Neural crest cell (in vitro differentiated cells): ENCODE measurements at places on chromosomes 12 and 14. TPM values are rescaled to one million over a fixed set of nuclear protein-coding genes. Genes with fewer than 3 reads are reported as not detected.

DNA sequence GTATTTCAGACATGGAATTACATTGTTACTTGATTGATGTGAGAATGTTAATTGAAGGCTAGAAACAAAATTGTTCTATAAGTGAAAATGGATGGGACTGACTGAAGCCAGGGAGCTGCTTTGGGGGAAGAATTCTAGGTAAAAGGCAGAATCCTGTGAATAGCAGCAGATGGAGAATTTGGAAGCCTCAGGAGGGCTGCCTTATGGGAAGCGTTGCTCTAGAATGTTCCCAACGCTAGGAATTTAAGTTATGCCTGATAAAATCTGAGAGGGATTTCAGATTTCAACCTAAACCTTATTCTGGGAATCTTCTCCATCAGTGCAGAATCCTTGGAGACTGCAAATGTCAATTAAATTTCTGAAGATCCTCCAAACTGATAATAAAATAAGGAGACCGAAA, 858.2 kb upstream of the FLRT2 start:
- no peak for DNase-seq

GRCh38 chr12:13376610-13377373, 180.3 kb downstream of the EMP1 start:
- DNase-seq, result no peak

GRCh38 chr12:25652371-25652770, 99.3 kb upstream of the LMNTD1 start:
- DNase-seq, result no peak

DNA sequence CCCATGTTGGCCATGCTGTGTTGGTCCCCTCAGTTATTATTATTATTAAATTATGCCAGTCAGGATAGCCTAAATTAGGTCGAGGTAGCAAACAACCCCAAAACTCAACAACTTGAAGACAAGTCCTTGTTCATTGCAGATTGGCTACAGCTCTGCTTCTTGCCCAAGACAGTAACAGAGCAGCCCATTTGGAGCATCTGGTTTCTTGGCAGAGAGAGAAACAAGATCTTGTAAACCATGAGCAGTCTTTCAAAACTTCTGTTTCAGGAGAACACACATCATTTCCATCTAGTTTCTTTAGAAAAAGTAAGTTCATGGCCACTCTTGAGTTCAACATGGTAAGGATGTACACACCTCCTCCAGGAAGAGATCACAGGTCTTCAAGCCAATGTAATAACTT, 52.3 kb downstream of the E2F7 start:
- no peak for DNase-seq

- peak; percentile 22 for DNase-seq
Measured at GRCh38 chr12:54173066-54173726, 15.6 kb downstream of the SMUG1 start.

DNA sequence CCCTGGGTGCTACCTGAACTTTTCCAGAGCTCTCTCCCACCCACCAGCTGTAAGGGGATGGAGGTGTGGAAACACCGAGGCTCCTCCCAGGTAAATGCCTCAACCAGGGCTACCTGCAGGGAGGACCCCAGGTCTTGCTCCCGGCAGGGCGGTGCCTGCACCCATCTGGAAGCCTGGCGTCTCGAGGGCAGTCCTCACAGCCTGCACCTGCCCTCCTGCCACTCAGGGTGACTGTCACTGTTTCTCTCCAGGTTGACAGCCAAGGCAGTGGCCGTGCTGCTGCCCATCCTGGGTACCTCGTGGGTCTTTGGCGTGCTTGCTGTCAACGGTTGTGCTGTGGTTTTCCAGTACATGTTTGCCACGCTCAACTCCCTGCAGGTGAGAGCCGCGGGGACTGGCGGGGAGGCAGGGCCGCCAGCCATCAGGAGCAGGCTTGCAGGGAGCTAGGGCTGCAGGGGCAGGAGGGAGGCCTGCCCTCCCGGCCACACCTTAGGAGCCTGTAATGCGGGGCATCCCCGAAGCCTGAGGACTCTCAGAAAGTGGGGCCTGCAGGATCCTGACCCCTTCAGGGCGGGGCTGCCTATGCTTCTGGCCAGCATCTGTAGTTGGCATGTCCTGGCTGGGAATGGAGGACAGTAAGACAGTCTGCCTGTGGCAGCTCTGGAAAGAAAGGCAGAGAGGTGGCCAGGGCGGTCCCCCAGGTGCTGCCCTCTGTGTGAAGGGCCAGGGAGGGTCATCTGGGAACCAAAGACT, 182.3 kb downstream of the ADGRD1 start:
- no peak for DNase-seq

GRCh38 chr12:47785887-47786661, 13.0 kb downstream of the SLC48A1 start:
- no peak for DNase-seq

DNA sequence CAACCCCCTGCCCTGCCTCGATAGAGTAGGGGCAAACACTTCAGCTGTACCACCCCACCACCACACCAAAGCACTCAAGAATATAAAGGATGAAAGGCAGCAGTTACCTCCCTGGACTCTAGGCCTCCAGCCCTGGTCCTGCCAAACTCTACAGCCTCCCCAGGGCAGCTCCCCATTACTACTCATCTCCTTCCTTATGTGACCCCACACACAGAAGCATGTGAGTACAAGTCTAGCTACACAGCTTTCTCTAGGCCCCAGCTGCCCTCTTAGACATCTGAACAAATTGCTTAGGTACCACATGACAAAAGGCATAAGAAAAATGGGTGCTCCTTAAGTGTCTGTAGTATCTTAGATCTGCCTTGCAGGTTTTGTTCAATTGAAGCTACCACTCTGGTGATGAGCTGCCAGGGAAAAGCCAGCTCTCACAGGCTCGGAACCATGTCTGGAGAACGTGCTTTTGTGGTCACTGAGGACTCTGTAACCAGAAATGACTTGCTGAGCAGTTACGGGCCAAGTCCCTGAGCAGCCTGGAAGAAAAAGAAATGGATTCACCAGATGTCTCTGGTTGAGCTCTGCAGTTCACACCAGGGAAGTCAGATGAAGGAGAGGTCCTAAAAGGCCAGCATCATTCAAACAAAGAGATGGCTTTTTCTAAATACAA, 32.8 kb downstream of the FMNL3 start:
- DNase-seq, result no peak

DNA sequence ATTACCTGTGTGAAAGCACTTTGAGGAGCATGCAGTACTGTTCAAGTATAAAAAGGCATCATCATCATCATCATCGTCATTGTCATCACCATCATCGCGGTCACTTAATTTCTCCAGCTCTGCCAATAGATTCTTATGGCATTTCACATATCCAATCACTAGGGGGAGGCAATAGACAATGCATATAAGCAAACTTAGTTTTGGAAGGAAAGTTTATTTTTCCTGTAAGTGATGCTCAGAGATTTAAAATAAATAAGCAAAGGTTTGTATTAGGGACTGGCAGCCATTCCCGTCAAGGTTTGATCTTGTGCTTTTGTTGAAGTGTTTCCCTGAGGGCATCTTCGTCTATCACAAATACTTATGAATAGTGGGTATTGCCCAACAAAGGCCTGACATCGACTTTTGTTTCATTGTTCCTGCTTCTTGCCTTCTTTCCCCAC, 127.4 kb downstream of the KTN1 start:
- no peak for DNase-seq

GRCh38 chr12:119479121-119479561, 114.4 kb upstream of the TMEM233 start:
- no peak for DNase-seq

GRCh38 chr12:125381373-125381772, 316.1 kb downstream of the AACS start:
- no peak for DNase-seq

DNA sequence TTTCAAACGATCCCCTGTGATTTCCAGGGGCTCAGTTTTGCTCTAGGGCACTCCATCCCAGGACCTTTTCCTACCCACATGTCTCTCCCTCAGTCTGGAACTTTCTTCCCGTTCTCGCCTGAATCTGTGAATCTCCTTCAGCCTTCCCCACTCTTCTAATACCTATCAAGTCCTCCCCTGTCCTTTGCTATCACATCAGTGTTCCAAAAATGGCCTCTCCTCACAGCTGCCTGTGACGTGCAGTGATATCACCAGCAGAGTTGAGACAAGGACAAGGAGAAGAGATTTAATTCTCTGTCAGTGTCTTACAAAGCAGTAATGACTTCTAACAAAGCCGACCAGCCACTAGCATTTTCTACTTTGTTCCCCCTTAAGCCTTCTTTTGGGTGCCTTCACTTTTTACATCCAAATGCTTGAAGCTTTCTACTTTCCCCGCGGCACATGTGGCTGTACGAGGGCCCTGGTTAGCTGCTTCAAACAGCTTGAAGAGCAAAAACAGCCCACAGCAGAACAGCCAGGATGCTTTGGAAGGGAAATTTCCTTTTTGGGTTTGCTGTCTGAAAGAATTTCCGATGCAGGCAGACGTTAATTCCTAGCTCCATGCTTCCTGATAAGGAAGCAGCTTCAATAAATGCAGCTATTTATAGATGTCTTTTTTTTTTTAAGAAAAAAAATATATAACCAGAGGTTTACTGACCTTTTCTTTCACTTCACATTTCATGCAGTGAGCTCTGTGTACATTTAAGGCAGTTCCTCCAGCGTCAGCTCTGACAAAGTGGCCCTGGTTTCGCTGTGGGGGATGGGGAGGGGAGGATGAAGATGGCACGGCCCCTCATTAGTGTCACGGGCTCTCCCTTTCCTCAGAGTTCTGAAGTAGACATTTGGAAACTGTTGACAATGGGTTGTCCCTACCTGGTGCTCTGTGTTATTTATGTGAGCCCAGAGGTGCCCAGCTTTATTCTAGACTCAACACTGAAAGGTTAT, 109.3 kb downstream of the ETV6 start:
- DNase-seq, result no peak

DNA sequence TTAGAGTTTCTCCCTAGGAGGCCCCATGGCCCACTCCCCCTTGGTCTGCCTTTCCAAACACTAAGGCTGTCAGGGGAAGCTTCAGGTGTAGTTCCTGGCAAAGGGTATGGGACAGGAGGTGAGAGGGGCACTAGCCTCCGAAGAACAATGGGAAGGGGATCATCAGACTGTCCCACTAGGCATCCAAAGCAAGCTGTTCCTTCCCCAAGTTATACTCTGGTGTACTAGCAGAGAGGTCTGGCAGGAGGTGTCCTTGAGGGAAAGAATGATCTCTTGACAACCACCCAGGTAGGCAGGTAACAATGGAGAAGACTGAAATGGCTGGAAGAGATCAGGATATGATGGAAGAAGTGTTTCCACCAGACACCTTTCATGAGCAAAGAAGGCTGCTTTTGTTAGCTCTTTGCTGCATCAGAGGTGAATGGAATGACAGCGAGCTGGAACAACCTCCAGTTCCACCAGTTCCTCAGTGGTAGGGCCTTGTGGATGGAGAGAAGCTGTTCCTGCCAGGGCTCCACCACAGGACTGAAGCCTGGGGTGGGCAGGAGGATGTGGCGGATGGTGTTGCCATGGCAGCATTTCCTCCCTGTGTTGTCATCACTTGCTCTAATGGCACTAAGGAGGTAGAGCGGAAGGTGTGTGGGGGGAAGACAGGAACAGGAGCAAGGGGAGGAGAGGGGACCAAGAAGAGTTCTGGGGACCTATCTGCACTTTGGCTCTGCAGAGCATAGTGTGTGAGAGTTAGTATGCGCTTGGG, 2.3 kb upstream of the AGAP2 start:
- DNase-seq, result no peak

Gene LTB4R
- total RNA-seq, result 4.7 and 5.3 TPM in 2 replicates

Gene TDG
- total RNA-seq, result 53.0 and 57.1 TPM in 2 replicates

Gene C12orf54
- not detected in 2 replicates for total RNA-seq

Gene PRICKLE1
- total RNA-seq, result 9.3 and 9.4 TPM in 2 replicates

Gene SENP1
- total RNA-seq, result 44.0 and 46.9 TPM in 2 replicates

Gene STRN3
- total RNA-seq, result 37.8 and 38.3 TPM in 2 replicates

Gene KCNK10
- 8.5 and 11.5 TPM in 2 replicates for total RNA-seq

Gene TAS2R31
- total RNA-seq, result 2.1 and 2.5 TPM in 2 replicates

Gene FSCB
- total RNA-seq, result not detected in 2 replicates

Gene LMO3
- total RNA-seq, result 26.5 and 34.1 TPM in 2 replicates

Gene OVCH1
- total RNA-seq, result 0.16 and 0.37 TPM in 2 replicates

Gene KCNH3
- total RNA-seq, result 0.16 and 0.34 TPM in 2 replicates

Gene KANSL2
- total RNA-seq, result 58.9 and 60.7 TPM in 2 replicates

Gene TSPAN19
- total RNA-seq, result 0.36 and 0.84 TPM in 2 replicates

Gene ANKS1B
- 5.6 and 8.4 TPM in 2 replicates for total RNA-seq
